GM20000 (cell line): ENCODE measurements at places on chromosomes 6 and 20.
A peak's percentile ranks its signal among the peaks of the same experiment; 100 is the strongest.

GRCh38 chr20:6611911-6612605 is 155.4 kb upstream of the BMP2 start:
- DNase-seq = no peak

GRCh38 chr20:1721687-1722512 is 64.3 kb upstream of the SIRPG start:
- peak; percentile 54 for DNase-seq

DNA sequence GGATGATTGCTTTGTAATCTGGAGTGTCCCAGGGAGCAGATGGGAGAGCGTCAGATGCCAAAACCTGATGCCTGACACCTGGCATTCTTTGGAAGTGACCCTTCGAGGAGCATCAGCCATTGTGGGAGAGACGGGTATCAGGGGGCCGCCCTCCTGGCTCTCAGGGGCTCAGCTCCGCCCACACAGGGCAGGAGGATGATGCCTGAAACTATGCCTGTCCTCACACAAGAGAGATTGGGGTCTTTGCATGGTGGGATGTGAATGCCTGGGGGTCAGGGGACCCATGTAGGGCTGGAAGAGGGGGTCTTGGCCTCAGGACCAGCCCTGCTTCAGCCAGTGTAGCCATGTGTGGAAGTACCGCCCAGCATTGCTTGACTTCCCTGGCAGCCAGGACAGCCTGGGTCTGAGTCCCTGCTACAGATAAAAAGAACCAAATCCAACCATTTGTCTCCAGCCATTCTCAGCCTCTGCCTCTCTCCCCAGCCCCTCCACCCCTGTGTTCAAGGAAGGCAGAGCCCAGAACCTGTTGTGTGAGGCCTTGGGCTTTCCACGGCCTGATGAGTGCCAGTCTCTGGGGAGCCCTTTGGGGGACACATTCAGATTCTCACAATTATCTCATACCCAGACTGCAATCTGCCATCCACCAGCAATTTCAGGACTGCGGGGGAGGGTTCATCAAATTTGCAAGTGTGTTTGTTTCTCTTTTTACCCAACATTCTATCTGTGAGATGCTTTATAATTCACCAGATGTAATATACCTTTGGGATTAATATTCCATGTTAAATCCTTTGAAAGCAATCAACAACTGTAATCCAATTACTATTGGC is 371.2 kb downstream of the PREX1 start:
- peak; percentile 56 for DNase-seq

DNA sequence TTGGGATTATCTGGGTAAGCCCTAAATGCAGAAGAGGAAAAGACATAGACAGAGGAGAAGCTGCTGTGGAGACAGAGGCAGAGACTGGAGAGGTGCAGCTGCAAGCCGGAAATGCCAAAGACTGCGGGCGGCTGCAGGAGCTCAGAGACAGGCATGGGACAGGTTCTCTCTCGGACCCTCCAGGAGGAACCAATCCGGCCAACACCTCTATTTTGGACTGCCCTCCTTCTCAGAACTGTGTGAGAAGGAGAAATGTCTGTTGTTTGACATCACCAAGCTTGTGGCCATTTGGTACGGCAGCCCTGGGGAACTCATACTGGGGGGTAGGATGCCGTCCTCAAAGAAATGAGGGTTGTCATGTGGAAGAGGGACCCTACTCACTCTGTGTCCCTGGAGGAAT is 95.0 kb downstream of the DHX35 start:
- no peak for DNase-seq

- no peak for DNase-seq
Observed at GRCh38 chr20:44080064-44080463, 106.9 kb downstream of the JPH2 start.

- DNase-seq = no peak
Observed at GRCh38 chr20:51062065-51062464, 39.2 kb upstream of the KCNG1 start.

- DNase-seq = no peak
Observed at GRCh38 chr6:163857421-163857820, 442.9 kb downstream of the QKI start.

- no peak for DNase-seq
Observed at GRCh38 chr6:30035784-30036183, 25.3 kb upstream of the POLR1H start.

DNA sequence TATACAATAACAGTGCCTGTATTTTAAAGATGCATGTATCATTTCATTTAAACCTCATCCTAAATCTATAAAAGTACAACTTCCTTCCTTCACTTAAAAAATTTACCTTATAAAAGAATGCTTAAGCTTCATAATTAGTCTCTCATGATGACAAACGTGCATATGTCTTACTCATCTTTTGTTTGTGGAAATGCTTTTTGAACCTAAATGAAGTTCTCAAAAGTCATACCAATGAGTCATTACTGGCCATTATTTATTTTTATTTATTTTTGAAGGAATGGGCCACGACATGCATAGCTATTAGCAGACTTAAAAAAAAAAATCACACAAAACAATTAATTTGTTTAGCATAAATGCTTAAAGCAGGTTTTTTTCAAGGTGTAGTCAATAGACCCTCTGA is 3.7 kb downstream of the TFB1M start:
- no peak for DNase-seq

DNA sequence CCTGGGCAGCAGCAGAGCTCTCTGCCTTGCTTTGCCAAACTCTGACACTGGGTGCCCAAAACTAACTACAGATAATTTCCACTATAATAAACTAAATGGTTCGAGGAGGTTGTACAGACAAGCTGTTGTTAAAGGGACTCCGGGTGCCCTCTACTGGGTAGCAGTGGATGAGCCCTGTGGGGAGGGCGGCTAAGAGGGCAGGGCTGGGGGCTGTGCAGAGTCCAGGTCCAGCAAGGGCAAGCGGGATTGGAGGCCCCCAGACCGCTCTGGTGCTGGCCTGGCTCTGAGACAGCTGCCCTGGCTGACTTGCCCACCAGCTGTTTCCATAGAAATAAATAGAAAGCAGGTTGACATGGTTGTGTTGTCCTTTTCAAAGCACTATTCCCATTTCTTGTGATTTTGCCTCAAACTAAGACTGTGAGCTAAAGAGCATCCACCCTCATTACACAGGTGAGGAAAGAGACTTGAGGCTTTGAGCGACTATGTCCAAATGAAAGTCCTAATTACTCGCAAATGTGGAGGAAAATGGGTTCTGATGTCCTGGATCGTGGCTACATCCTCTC is 167.6 kb upstream of the CST7 start:
- no peak for DNase-seq

- no peak for DNase-seq
Observed at GRCh38 chr20:57624124-57624523, 3.9 kb upstream of the ZBP1 start.

- no peak for DNase-seq
Observed at GRCh38 chr20:36549942-36550789, 8.8 kb downstream of the MYL9 start.

GRCh38 chr6:49676671-49677281 is 36.6 kb downstream of the CRISP2 start:
- no peak for DNase-seq

DNA sequence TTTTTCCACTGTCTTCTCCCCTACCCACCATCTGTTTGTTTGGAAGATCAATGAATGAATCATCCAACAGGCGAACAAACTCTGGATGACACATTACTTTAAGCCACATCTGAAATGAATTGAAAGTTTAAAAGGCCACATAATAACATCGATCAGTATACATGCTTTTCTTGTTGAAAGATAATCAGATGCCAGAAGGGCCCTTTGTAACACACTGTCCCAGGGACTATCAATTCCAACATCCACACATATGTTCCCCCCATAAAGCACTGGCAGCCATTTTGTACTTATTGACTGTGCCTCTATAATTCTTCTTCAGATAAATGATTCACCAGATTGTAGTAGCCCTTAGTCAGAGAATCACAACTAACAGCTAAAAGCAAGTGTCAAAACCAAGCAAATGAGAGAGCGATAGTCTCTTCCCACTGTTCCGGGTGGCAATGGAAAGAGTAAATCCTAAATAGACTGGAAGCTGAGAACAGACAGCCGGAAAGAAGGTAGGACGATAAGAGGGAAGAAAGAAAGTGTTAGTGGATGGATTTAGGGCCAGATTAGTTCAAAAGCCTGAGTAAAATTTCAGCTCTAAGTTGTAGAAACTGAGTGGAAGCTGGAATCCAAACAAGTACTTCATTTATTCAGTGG is 184.9 kb upstream of the TENT5A start:
- no peak for DNase-seq
